ENCODE measurements at places on chromosomes 6 and 20.

DNA sequence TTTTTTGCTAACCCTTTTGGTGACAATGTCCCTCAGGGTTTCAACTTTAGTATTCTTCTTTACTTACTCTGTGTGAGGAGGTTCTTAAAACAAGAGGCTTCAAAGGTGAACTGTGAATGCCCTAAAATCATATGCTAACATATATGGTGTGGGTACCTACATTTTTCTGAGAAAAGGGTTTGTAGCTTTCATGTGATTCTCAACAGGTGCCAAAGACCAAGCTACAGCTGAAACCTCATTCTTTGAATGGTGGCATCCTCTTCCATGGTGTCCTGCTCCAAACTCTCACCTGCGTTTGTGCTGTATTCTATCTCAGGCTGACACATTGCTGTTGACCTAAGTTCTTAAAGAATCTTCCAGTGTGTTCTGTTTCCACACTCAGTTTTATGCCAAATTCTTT is 177.3 kb downstream of the PRL start:
- DNase-seq: no peak

DNA sequence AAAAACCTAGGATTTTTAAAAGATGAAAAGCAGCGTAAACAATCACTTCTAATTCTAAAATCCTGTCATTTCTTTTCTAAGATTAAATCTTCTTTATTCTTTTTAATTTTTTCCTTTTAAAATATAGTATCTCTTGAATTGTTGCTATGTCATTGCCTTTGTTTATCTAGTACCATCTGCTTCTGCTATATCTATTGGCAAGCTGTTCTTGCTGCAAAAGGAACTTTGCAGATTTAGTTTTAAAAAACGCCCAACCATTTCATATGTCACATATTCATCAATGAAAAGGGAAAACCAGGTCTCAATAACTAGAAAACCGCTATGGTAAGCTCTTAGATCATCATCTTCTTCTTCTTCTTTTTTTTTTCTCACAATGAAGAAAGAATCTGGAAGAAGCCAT is 11.5 kb upstream of the EEF1A1 start:
- DNase-seq: no peak

DNA sequence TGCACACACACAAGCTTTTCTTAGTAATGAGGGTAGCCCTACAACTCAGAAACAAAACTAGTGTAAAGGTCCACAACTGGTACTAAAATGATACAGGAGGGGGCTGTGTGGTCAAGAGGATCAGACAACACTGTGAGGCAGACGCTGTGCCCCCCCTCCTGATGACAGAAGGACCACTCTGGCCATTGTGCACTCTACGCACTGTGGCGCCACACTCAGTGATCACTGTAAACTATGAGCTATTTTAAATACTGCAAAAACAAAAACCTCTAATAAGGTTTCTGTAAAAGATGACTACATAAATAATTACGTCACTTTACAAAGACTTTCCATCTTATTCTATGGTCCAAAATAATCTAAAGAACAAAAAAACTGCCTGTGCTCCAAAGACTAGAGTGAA is 96.1 kb downstream of the SLC23A2 start:
- no peak for DNase-seq

DNA sequence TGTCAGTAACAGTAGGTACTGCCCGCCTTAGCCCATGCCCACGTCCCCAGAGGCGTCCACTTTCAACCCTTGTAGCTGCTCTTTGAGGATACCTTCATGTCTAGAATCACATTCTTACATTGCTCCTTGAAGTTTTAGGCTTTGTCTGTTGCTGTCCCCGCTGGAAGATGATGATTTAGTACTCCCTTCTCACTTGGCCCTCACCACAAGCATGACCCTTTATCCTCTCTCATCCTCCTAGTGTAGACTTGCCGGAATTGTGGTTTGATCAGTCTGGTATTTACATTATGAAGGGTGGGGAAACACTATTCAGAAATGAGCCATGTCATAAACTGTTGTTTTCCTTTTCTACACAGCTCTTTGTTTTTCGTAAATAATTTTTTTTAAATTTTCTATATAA is 87.4 kb downstream of the ARID1B start:
- DNase-seq: no peak

DNA sequence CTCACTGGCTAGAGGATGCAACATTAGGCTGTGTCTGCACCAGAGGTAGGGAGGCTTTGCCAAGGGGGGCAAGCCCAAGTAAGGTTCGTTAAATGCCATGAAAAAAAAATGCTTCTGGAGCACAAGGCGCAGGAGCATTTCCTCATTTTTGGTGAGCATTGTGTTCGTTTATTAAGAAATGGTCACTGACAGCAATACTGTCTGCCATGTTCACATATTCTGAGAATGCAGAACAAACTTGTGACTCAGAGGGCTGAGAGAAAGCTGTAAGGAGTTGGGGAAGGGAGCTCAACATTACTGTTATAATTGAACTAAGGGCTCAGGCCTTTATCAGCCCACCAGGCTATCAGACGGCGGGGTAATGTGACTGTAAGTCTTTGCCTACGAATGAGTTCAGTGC is 465.4 kb upstream of the BTBD3 start:
- no peak for DNase-seq

GRCh38 chr20:23625236-23625964 is 12.4 kb downstream of the CST3 start:
- no peak for DNase-seq

- DNase-seq: no peak
Observed at GRCh38 chr6:66307490-66307889, 600.5 kb upstream of the EYS start.

GRCh38 chr6:100658486-100658885 is 193.8 kb upstream of the SIM1 start:
- no peak for DNase-seq

GRCh38 chr20:34557936-34558319 is 590 bp upstream of the MAP1LC3A start:
- no peak for DNase-seq

- no peak for DNase-seq
Observed at GRCh38 chr6:14765721-14766390, 480.0 kb upstream of the JARID2 start.

- peak; percentile 82 for DNase-seq
Observed at GRCh38 chr6:31822036-31822821, 5.3 kb upstream of the HSPA1B start.

DNA sequence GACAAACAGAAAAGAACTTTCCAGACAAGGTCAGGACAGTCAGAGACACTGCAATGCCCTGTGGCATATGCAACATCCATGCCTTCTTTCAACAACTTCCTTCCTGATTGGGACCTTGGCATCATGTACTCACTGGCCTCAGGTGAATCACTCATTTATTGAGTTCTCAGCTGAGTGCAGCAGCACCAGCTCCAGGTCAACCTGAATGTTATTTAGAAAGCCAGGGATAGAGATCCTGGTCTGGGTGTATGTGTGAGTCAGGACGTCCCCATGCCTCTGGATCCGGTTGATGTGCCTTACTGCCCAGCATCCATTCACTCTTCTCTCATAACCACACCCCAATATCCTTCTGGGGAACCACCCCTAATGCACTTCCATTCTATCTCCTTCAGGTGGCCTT is 54.4 kb downstream of the SNRNP48 start:
- no peak for DNase-seq

DNA sequence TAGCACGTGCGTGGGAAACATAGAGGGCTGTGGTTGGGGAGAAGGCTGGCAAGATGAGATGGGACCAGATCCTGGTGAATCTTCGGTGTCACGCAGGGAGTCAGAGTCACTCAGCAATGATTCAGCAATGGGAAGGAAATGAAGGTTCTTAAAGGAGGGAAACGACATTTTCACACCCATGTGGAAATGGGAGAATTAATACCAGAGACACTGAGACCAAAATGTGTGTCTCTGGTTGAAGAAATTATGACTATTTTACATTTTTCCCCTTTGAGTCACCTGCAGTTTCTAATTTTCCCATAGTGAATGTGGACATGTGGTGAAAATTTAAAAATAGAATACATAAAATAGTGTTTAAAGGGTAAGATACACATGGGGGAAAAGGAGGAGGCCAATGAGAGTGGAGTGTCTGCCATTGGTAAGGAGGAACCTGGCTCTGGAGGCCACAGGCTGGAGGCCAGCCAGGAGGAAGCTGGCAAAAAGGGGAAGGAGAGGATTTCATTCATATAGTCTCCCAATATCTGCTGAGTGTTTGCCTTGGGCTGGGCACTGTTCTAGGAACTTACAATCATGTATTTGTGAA is 17.5 kb downstream of the NRN1 start:
- DNase-seq: no peak

GRCh38 chr6:169950558-169950957 is 199.1 kb downstream of the ERMARD start:
- DNase-seq: no peak

- DNase-seq: no peak
Observed at GRCh38 chr20:10682939-10683338, 9.1 kb upstream of the JAG1 start.

GRCh38 chr6:155050311-155050710 is 55.2 kb downstream of the TIAM2 start:
- peak; percentile 38 for DNase-seq

DNA sequence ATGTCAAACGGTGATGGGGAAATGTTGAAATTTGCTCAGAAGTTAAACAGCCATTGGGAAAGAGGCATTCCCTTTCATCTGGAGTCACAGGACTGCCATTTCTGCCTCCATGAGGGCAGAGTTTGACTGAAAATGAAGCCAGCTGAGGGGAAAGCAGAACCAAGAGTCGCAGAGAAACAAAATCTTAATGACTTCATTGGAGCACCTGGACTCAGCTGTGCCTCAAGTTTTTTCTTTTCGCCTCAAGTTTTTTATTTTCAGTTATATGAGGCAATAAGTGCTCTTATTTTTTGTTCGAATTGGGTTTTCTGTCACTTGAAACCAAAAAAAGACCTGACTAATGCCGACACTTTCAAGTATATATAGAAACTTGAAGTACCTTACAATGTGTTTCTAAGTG is 161.3 kb downstream of the PKHD1 start:
- no peak for DNase-seq

DNA sequence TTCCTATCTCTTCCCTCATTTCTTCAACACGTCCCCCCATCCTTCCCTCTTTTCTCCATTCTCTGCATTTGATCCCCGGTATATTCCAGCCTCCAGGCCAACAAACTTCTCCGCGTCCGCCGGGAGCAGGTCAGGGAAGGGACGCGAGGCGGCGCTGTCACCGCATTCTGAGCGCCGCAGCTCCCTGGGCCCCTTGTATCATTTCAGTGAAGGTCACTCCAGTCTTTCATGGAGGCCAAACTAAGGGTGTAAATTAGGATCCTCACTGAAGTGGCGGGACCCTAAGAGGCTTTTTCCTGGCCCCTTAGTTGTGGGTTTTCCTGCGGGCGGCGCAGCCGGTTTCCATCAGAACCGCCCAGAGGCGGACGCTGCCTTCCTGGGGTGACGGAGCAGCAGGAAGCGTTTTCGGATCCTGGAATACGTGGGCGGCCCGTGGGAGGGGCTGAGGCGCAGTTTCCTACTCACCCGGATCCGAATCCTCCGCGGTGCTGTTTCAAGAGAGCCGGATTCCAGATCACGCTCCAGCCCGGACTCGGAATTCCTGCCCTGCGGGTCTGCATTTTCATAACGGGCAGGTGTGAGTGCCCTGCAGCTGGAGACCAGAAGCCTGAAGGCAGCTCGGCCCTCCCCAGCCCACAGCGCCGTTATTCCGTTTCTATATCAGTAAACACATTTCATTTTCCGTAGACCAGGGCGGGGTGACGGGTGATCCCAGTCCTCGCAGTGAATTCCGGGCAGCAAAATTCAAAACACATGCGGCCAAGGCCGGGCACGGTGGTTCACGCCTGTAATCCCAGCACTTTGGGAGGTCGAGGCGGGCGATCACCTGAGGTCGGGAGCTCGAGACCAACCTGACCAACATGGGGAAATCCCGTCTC is 3.6 kb upstream of the MICA start:
- DNase-seq: peak; percentile 56

DNA sequence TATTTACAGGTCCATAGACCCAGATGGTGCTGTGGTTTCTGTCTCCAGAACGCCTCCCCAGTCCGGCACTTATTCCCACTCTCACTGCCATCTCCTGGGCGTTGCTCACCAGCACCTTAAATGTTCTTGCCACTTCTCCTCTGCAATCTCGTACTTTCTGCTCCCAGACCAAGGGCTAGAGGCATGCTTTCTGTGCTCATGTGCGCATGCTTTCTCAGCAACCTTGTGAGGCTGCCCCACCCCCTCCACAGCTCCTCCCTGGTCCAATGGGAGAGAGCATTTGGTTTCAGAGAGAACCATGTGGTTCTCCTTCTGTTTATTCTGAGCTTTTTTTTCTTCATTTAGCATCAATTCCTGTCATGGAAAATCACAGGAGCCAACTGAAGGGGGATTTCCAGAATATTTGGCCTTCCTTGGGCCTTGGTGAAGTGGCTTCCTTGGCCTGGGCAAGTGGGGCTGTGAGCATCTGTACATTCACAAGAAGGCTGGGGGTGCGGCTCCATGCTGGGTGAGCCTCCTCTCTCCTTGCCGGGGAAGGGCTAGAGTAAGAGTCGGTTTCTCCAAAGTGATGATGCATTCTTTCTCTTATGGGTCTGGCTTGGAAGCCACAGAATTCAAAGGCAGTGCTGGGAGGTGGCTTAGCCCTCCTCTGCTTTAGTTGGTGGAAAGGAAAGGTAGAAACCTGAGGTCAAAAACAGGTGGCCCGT is 66.6 kb downstream of the PHACTR3 start:
- DNase-seq: no peak

DNA sequence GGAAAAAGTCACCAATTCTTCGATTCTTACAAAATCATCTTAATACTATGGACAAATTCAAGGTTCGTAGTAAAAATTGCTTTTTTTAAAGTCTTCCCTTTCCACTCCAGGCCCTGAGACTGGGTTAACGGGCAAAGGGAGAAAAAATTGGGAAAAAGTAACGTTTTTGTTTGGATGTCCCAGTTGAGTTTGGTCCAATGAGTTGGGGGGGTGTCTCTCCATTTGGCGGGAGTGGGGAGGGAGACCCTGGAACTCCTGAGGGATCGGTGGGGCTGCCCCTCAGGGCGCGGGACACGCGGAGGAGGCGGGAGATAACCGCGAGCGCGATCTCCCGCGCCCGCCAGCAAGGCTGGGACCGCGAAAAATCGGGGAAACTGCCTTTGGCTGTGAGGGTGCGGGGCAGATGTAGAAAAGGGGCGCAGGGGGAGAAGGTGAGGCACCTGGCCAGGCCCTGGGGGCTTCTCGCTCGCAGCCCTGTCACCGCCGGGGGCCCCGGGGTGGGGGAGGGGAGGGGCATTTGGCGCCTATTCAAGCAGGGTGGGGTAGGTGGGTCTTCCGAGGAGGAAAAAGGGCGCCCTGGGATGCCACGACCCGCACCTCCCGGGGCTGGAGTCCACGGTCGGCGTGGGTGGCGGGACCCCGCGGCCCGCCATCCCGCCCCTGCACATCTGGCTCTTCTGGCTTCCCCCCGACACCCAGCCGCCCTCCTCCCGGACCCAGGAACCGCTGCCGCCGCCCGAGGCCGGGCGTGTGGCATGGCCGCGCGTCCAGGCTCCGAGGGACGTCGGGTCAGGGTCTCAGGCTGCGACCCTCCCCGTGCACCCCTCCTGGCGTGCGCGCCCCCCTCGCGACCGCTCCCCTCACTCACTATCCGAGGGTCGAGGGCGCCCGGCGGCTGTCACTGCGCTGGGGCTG is 595 bp downstream of the FBXO5 start:
- no peak for DNase-seq

Measured in CD4-positive, alpha-beta T cell treated with Interleukin-4 for 1 hour (primary cell).